ENCODE measurements at places on chromosomes 1 and 21.

GRCh38 chr1:93344886-93345632 lies 648 bp upstream of the DR1 start:
- no peak for DNase-seq

GRCh38 chr1:71657891-71658679 lies 577.2 kb upstream of the ZRANB2 start:
- no peak for DNase-seq

GRCh38 chr1:45260244-45260643 lies 53.8 kb upstream of the ZSWIM5 start:
- no peak for DNase-seq

GRCh38 chr1:240732390-240732789 lies 120.4 kb upstream of the GREM2 start:
- no peak for DNase-seq

- DNase-seq, result no peak
Observed at GRCh38 chr1:14742181-14742980, 143.9 kb downstream of the KAZN start.

- no peak for DNase-seq
Observed at GRCh38 chr1:59592924-59593323, 221.8 kb upstream of the HOOK1 start.

DNA sequence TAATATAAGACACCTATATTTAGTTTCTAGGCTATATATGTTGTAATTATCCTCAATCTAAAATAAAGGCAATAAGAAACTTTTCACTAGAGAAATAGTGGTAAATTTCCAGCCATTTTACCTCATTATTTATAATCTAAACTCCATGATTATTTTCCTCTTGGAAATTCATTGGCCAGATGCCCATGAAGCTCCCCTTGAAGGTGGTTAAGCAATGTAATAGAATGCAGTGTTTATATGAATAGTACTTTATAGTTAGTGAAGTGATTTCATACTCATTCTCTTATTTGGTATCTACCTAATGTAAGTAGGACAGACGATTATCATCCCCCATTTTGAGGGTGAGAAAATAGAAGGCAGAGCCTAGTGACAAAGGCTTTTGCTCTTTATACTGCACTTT lies 26.5 kb downstream of the NFYC start:
- DNase-seq, result no peak

DNA sequence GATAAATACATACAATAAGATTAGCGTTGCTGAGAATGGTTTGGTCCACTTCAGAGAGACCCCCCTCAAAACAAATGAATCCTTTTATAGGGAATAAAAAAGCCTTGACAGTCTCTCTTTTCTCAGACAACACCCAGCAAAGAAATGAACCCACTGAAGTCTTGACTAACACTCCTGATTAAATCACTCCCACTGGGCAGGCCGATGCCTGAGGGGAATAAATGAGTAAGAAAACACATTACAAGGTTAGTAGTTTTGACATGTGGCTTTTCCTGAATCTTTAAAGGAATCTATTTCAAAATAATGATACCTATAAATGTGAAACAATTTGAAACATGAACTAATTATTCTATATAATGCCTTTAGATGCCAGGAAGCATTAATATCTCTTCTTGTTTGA lies 146.9 kb upstream of the POGK start:
- no peak for DNase-seq

DNA sequence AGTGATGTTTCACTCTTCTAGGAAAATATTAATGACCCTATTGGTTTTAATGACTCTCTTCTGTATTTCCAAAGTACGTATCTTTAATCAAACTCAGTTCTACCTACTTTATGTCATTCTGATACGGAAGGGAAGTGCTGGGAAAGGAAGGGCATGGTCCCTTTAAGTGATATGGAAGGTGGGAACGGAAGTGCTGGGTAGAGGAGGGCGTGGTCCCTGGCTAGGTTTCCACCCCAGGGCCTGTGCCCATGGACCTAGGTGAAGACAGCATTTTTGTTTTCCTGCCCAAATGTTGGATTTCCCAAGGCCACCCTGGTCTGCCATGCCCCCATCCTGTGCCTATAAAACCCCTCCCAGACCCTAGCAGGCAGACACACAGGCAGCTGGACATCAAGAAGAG lies 24.0 kb downstream of the RGS4 start:
- no peak for DNase-seq

- no peak for DNase-seq
Observed at GRCh38 chr1:16903458-16903796, 7.6 kb downstream of the RNU1-2 start.

DNA sequence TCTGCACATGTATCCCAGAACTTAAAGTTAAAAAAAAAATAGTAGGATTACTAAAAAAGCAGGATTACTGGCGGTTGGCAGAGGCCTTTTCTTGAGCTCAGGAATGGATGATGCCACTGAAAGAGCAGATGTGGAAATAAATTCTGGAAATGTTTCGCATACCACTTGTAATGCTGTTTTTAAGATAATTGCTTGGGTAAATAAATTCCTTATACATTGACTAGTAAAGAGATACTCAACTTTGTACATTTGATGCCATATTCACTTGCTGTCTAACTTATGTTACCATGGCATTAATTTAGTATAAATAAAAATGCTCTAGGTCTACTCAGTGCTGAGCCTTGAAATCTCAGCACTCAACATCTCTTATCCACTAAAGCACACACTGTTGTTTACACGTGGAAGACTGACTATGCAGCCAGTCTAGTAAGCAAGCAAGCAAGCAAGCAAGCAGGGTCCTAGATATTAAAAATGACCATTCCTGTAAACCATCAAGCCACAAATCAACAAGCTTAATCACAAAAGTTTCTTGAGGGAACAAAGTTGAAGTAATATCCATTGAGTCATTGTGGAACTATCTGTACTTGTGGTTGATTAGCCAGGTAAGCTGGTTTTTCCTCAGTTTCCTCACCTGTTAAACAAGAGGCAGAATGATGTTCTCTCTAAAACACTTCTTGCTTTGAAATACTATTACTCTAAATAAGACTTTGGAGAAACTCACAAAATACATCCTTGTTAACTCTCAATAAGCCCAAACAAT lies 1.7 kb upstream of the RASAL2 start:
- no peak for DNase-seq

DNA sequence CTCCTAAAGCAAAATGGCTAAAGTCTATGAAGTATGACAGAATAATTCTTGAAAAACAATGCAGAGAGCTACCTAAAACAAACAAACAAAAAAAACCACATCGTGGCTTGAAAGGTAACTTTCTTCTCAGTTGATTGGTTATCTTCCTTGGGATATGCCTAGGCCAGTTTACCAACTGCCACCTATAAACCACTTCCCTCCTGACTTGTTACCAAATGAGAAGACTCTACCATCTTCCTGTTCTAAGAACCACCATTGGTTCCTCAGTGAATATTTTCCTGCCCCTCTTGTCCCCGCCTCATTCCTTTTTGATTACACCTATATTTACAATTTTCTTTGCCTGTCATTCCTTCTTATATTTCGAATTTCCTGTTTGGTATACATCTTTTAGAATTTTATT lies 336.6 kb downstream of the SIPA1L2 start:
- DNase-seq, result no peak

- DNase-seq, result no peak
Observed at GRCh38 chr1:61121631-61122030, 39.3 kb downstream of the NFIA start.

DNA sequence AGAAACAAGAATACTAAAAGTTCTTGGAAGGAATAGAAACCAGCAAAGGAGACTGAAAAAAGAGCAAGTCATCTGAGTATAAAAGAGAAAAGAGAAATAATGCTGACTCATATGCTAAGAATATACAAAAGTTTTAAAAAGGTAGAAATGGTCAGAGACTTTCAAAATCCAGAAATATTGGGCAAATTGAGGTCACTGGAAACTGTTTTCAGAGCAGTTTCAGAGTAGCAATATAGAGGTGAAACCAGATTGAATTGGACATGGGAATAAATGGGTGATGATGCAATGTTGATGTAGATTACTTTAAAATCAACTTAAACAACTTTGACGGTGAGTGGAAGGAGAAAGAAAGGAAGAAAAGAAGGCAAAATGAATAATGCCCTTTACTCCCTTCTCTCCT lies 1.8 kb upstream of the RPS6KC1 start:
- DNase-seq, result no peak

DNA sequence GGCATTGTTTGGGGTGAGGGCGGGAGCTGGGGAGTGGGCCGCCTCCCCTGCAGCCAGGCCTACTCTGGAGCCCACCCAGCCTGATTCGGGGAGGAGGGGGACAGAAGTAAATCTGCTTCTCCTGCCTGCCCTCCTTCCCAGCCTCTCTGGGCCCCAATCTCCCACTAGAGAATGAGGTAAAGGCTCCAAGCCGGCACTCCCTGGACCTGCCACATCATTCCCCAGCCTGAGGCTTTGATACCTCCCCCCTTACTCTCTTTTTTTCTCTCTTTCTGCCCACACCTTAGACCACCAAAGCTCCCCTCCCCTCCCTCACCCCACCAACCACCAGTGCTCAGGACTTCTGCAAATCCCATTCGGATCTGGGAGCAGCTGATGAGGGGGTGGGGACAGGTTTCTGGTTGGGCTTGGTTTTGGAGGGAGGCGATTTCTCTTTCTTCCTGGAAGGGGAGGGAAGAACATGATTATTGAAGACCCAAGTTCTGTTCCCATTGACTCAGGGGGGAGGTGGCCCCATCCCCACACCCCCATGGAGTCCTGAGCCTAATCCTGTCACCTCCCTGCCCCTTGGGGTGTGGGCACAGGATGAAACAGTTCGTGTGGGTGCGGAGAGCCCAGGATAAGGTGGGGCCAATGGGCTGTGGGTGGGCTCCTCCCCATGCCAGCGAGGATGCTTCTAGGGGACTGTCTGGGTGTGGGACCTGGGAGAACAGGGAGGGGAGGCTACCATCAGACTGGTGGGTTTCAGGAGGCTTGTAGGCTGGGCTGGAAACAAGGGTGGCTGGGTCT lies 1.3 kb downstream of the MAP7D1 start:
- DNase-seq, result no peak

DNA sequence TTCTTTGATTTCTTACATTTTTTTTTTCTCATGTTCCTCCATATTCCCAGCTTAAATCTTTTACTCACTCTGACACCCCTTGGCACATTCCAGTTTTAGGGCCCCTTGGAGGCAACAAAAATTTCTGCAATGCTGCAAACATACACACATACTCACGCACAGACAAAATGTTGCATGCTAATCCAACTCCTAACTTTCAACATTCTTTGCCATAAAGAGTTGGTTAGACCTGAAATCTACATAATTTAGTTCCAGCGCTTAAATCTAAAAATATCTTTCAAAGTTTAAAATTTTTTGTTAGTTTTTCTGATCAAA lies 103.9 kb downstream of the PTPN14 start:
- DNase-seq, result no peak

- no peak for DNase-seq
Observed at GRCh38 chr21:36235058-36235582, 78.5 kb downstream of the DOP1B start.

DNA sequence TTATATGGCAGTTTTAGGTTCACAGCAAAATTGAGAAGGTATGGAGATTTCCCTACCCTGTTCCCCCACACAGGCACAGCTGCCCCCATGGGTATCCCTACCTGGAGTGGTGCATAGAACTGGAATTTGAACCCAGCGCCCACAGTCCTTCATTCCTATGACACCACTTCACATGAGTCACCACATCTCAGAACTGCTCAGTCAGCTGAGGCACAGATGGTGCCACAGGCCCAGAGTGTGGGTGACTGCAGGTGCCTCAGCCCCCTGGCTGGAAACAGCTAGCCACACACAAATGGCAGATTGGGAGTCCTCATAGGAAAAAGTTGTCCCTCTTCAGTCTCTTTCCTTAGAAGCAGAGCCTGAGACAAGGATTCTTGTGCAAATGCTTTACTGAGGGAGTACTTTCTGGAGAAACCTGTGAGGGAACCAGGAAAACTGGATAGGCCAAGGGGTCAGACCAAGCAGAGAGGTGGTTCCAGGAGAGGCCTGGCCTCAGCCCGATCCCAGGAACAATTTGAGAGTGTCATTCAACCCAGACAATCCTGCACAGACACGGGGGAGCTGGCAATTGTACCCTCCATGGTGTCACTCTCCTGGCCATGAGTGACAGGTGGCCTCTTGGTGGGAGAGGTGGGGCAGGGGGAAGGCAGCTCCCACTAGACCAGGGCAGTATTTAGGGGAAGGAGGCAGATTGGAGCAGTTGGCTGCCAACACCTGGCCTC lies 6.9 kb downstream of the PLA2G2D start:
- no peak for DNase-seq

- no peak for DNase-seq
Observed at GRCh38 chr21:25960402-25960801, 210.2 kb downstream of the APP start.

GRCh38 chr1:241286486-241286885 lies 70.5 kb downstream of the RGS7 start:
- no peak for DNase-seq

GRCh38 chr1:117058810-117059209 lies 1.3 kb upstream of the TTF2 start:
- DNase-seq, result no peak

GRCh38 chr1:107009281-107009680 lies 47.2 kb upstream of the PRMT6 start:
- DNase-seq, result no peak

GRCh38 chr21:46196733-46197132 lies 12.5 kb upstream of the SPATC1L start:
- DNase-seq, result no peak

DNA sequence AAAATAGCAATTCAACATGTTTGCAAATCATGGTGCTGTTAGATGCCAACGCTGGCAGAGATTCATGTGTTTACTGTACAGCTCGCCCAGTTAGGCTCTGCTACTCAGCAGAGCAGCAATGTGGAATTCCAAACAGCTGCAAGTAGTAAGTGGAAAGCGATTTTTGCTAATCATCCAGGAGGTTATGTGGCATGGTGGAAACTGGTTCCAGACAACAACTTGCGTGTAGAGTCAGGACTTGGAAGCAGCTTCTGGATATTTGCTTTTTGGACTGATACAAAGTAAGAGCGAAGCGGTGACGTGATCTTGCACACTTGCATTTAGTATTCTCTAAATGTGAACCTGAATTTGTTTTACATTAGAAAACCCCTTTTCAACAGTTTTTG lies 27.1 kb upstream of the HHAT start:
- DNase-seq, result no peak

DNA sequence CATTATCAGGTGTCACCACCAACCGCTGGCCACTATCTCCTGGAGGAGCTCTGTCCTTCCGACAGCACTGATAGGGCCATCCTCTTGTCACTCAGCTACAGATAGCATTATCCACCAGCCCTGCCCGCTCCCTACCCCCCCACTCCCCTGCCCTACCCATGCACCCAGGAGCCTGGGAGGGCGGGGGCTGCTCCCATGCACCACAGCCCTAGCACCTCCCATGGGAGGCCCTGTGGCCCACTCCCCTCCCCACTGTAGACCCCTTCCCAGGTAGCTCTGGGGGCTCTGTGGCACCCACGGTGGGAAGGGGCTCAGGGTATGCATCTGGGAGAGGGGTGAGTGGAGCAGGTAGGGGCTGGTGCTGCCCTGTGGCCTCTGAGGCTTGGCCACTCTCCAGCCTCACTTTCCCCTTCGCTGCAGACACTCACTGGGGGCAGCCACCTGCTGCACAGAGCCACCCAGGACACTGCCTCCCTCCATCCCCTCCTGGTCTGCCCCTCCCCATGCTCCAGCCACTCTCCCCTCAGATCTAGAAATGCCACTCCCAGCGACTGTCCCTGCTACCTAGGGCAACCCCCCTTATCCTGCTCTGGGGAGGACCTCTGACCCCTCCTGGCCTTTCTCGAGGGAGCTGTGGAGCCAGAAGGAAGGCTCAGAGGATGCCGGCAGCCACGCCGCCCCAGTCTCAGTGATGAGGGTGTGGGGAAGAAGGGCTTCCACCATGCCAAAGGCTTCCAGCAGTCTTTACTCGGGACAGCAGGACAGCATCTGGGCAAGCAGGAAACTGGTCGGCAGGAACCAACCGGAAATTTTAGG lies 58.5 kb downstream of the WNT9A start:
- DNase-seq, result no peak

- DNase-seq, result no peak
Observed at GRCh38 chr1:17587693-17588047, 48.2 kb downstream of the ARHGEF10L start.
